Bronchial epithelial cell (primary cell): ENCODE measurements at places on chromosomes 11 and 22.

DNA sequence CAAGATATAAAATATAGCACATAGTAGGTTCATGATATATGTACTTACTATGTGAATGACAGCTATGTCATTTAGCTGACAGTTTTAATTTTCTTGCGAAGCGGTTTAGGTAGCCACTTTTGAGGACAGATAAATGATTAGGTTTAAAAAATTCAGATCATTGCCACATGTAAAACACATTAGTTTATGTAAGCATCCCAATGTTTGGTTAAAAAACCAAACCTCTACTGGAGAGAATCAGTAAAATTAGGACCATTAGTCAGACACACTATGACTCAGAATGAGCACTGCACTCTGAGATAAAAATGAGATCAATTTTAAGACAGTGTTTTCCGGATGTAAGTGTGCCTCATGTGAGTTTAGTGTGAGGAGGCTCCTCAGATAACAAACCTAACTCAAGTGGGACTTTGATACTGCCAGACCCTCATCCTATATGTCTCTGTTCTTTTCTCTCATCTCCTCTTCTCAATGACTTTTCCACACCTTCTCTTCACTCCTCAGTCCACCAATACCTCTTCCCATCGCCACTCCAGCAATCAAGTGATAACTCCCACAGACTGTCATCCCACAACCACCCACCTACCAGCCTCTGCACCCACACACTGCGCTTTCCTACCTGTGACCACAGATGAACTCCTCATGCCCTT lies 6.8 kb upstream of the OR2AT4 start:
- DNase-seq = peak; percentile 65

- DNase-seq = peak; percentile 29
Measured at GRCh38 chr11:32418836-32419235, 16.5 kb downstream of the WT1 start.

DNA sequence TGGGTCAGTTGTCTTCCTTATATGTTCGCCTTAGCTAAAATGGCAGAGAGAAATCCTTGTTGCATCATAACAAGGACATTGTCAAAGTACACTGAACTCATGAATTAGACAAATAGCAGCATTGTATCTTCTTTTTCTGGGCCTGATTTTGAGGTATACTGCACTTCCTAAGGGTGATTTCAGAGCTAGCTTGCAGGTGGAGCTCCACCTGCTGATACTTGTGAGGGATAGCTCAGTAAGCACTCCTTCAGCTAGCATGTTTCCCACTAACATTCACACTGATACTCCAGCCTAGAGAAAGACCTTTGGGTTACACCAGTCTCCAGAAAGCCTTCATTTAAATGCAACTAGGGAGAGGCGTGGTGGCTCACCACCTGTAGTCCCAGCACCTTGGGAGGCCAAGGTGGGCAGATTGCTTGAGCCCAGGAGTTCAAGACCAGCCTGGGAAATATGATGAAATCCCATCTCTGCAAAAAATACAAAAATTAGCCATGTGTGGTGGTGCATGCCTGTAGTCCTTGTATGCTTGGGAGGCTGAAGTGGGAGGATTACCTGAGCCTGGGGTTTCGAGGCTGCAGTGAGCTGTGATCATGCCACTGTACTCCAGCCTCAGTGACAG lies 29.8 kb downstream of the JAM3 start:
- DNase-seq = peak; percentile 26

DNA sequence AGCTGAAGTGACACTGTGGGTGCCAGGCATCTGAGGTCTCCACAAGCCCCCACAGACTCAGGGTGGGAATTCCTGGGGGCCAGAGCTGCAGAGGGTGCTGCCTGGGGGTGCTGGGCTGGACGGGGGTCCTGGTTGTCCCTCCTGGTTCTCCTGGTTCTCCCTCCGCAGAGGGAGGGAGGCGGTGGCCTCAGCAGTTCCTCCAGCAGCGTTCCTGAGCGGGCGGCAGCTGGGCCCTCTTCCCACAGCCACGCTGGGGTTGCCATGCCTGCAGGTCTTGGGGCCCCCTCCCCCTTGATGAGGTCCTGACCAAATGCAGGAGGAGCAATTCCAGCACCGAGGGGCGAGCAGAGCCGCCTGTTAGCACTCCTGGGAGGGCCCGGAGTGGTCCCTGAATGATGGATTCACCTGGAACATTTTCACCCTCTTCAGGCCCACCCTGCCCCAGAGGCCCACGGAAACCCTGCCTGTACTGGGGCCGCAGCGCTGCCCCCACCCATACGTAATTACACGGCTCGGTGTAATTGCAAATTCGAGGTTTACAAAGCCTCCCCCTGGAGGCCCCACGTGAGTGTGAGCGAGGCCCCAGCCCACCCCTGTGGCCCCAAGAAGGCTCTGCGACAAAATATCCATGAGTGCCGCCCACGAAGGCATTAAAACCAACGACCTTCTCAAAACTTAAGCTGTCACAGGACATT lies 635 bp downstream of the C11orf21 start:
- DNase-seq = no peak

DNA sequence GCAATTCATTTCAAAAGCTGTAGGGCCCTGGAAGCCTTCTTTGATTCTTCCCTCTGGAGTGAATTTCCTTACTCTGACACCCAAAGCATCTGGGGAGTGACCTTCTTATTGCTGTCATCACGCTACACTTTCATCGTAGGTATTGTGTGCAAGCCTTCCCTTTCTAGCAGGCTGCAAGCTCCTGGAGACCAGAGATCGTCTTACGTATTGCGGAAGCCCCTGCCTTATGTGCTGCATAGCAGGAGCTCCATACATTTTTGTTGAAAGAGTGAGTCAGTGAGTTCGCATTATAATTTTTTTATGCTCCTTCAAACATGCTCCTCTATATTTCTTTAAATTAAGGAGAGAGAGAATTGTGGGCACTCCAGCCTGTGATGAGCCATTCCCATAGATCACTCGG lies 21.2 kb upstream of the TMEM218 start:
- DNase-seq = no peak

DNA sequence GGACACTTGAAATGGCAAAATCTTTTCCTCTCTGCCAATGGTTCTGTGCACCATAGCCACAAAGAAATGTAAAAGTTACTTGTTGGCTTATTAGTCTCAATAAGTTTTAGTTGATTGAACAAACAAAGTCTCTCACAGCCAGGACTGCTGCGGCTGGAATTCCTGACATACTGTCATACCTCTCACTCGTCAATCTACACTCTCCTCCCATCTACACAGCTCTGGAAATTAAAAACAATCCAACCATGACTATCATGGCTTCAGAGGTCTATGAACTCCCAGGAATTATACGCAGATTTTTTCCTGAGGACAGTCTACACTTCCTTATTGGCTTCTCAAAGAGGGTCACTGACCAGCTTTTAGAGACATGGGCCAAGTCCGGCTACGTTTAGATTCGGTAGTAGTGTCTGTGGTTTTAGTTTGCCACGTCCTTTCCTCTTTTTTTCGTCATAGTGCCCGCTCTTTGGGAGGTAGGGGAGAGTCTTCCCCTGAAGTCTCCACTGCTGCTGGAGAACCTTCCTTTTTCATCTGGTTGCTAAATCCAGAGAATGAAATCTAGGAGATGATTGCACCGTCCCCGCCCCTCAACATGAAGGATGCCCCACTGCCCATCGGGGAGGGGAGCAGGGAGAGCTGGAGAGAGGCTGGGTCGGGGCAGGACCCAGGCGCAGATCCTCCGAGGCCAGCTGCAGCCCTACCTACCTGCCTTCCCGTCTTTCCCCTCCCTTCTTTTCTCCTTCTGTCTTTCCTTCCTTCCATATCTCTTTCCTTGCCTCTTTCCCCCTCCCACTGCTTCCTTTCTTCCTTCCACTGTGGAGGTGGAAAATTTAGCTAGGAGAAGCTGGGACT lies 1.0 kb upstream of the PLEKHB1 start:
- no peak for DNase-seq

DNA sequence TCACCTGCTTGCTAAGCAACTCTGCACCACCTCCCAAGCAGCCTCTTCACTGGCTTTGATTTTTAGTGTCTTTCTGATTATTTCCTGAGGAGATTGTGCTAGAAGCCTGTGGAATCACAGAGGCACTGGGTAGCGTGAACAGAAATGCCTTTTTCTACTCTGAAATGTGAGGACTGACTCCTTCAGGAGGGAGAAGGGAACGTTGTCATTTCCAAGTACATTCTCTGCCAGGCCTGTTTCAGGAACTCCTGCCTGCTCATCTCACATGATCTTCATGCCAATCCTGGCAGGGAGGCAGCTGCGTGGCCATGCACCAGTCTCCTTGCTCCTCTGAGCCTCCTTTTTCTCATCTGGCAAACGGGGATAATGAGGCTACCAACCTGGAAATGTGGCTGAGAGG lies 49.8 kb upstream of the PRDM11 start:
- no peak for DNase-seq

DNA sequence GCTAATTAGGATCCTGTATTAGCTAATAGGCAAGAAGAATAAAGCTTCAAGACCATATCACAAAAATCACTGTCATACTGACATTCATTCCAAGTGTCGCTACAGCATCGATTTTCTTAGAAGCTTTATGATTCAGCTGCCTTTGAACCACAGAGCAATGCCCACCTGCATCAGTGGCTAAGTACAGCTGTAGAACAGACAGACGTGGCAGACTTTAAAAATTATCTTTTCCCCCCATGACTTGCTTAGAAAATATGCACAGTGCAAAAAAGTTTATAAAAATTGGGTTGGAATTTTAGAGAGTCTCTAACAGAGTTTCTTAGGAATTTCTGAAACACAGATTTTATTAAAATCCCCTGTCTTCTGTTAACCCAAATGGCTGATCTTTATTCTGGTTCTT lies 120.8 kb downstream of the CADM1 start:
- DNase-seq = no peak

DNA sequence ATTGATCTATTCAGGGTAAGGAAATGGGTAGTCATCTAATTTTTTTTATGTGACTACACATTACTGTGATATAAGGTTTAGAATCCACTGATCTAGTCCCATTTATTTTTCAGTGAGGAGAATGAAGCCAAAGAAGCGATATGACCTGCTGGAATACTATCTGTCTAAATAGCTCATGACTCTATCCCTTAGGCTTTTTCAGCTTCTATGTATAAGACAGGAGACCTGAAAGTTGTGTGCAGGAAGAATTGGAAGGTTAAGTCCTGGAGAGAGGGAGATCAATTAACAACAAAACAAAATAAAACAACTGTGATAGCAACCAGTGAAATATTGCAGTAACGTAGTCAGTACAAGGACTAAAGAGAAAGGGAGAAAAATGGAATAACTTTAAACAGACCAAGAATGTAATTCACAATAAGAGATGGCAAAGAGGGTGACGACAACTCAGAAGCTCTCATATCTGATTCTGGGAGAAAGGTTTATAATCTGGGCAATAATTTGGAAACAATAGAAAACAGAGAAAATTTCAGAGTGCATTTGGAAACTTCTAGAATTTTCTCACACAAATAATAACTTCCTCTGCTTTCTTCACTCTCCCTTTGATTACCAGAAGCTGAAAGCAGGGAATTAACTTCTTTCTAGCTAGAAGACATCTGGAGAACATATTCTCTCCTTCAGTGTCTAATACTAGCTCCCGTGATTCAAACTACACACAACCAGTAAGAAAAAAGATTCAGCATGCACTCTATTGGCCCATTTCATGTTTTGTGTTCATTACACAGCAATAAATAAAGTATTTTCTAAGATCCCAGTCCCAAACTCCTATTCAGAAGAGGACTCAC lies 19.2 kb upstream of the CASP12 start:
- no peak for DNase-seq

GRCh38 chr11:76524461-76524860 lies 79.6 kb downstream of the EMSY start:
- DNase-seq = peak; percentile 69

DNA sequence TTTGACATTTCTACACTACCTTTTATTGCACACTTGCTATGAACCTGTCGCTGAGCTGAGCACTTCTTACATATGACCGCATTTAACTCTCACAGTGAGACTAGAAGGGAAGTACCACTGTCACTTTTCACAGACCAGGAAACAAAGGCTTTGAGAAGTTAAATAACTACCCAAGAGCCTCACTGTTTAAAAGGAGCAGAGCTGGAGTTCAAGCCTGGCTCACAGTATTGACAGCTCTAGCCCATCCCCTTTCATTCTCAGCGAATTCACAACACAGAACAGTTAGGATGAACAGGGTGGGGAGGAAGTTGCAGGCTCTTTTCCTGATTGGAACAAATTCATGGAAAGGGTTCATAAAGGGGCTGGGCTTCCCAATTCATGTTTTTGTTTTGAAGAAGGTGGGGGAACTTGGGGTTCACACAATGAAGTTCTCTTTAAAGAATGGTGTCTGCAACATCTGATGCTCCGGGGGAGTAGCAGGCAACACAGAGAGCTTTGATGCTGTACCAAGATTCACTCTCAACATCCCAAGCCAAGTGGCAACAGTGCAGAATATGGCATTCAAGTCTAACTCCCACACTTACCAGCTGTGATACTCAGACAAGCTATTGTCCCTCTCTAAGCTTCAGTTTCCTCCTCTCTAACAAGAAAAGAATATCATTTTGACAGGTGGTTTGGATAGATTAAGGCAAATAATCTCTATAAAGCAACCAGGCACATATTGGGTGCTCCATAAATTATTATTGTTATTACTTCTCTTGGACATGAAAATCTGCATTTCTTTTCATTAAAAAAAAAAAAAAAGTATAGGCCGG lies 17.2 kb downstream of the SCGB1A1 start:
- no peak for DNase-seq

DNA sequence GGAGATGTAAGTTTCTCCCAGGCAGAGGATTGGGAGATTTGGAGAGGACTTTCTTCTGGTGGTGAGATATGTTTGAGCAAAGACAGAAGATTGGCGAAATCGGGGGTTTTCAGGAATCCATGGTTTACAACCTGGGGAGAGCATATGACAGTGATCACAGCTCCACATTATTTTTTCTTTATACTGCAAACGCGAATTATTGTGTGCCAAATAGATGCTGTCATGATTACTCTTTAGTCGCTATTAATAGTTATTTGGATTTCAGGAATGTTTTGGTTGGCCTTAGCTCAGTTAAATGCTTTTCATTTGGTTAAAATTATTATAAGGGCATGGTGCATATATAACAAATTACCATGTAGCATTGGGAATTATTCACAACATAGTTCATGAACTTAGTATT lies 15.2 kb downstream of the ATXN10 start:
- DNase-seq = no peak

- DNase-seq = no peak
Measured at GRCh38 chr22:47446331-47446730, 683.9 kb downstream of the TBC1D22A start.

DNA sequence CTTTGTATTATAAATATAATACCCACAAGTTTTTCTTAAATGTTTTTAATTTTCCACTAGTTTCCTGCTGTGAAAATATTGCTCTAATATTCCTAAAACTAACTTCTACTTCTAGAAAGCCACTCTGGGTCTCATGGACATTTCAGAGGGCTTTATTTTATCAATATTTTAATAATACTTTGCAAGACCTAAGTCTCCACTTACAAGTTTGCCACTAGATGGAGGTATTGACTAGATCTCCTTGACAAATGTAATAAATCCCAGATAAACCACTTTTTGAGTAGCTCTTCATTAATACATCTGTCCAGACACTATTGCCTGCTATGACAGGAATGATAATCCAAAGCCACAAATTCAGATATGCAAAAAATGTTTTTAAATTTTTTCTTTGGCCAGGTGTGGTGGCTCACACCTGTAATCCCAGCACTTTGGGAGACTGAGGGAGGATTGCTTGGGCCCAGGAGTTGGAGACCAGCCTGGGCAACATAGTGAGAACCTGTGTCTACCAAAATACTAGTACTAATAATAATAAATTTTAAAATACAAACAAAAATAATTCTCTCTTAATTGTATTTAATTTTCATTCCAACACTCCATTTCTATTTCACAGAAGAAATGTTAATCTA lies 3.5 kb upstream of the ACAT1 start:
- DNase-seq = peak; percentile 61

- DNase-seq = peak; percentile 75
Measured at GRCh38 chr22:42959576-42960509, 55.1 kb downstream of the PACSIN2 start.
